ENCODE measurements at places on chromosomes 3 and 15. TPM values are rescaled to one million over a fixed set of nuclear protein-coding genes. Genes with fewer than 3 reads are reported as not detected.

Gene BCL6
- total RNA-seq: 24.2 TPM

Gene SLC12A1
- total RNA-seq: not detected

Gene MKRN2OS
- total RNA-seq: not detected

Gene TEX9
- 5.7 TPM for total RNA-seq

Gene SNX22
- 0.10 TPM for total RNA-seq

Gene PDZRN3
- 26.0 TPM for total RNA-seq

Gene WDR93
- total RNA-seq: 0.07 TPM

Gene GCSAM
- not detected for total RNA-seq

Gene RTP1
- total RNA-seq: not detected

Gene SLC27A2
- total RNA-seq: 0.26 TPM

Gene PAQR9
- total RNA-seq: 0.36 TPM

Gene MRPL46
- 7.2 TPM for total RNA-seq

Gene THSD4
- total RNA-seq: 120 TPM

Gene GABRR3
- not detected for total RNA-seq

Gene NANOGP8
- not detected for total RNA-seq

Gene TAGLN3
- total RNA-seq: 3.5 TPM

Gene TMEM39A
- total RNA-seq: 99.4 TPM

Gene RAB11A
- total RNA-seq: 242 TPM

Gene HAUS2
- 22.3 TPM for total RNA-seq

Gene GAP43
- 6.1 TPM for total RNA-seq

Gene A4GNT
- total RNA-seq: not detected

Gene COL6A5
- total RNA-seq: not detected

Gene ARNT2
- total RNA-seq: 10.4 TPM

Gene PAK6
- total RNA-seq: 0.13 TPM

Gene TRIP4
- total RNA-seq: 10.4 TPM

Gene B3GNT5
- total RNA-seq: 3.7 TPM

Gene KLHL40
- total RNA-seq: not detected

Gene CD80
- total RNA-seq: not detected

Gene PLA2G4B
- 1.2 TPM for total RNA-seq

Gene THPO
- total RNA-seq: 0.10 TPM

Gene NDN
- 66.9 TPM for total RNA-seq

Gene KY
- total RNA-seq: 3.5 TPM

Gene FAN1
- 20.8 TPM for total RNA-seq

Gene CAND2
- 5.1 TPM for total RNA-seq

Gene CCDC33
- total RNA-seq: not detected

Gene SLC22A13
- 1.2 TPM for total RNA-seq

Gene LRRC58
- total RNA-seq: 30.2 TPM

Gene GOLGA6D
- not detected for total RNA-seq

Gene RSL24D1
- total RNA-seq: 47.9 TPM

Gene MNS1
- total RNA-seq: 0.30 TPM

Gene ISLR
- total RNA-seq: 134 TPM

Gene CCR9
- total RNA-seq: not detected

Gene NR2F2
- 62.9 TPM for total RNA-seq

Gene CYP8B1
- total RNA-seq: not detected

Gene TRPC1
- total RNA-seq: 37.3 TPM

Gene ZNF619
- total RNA-seq: 7.0 TPM

Gene UBR1
- 39.9 TPM for total RNA-seq

Gene CNTN6
- total RNA-seq: 0.86 TPM

Gene AGBL1
- not detected for total RNA-seq

Gene CLDN18
- total RNA-seq: not detected

Gene IL5RA
- not detected for total RNA-seq

Gene DUOX2
- not detected for total RNA-seq

Gene SLC7A14
- 0.83 TPM for total RNA-seq

Gene NEO1
- 28.2 TPM for total RNA-seq

All from smooth muscle cell of the pulmonary artery (primary cell).